ENCODE measurements at places on chromosomes 6 and 20.

- DNase-seq = no peak
These were observed 23.5 kb downstream of the CEP250 start for GRCh38 chr20:35478804-35479472.

GRCh38 chr6:45132059-45132458 lies 196.1 kb upstream of the RUNX2 start:
- peak; percentile 67 for DNase-seq

- no peak for DNase-seq
These were observed 186.1 kb downstream of the JARID2 start for GRCh38 chr6:15431762-15432483.

DNA sequence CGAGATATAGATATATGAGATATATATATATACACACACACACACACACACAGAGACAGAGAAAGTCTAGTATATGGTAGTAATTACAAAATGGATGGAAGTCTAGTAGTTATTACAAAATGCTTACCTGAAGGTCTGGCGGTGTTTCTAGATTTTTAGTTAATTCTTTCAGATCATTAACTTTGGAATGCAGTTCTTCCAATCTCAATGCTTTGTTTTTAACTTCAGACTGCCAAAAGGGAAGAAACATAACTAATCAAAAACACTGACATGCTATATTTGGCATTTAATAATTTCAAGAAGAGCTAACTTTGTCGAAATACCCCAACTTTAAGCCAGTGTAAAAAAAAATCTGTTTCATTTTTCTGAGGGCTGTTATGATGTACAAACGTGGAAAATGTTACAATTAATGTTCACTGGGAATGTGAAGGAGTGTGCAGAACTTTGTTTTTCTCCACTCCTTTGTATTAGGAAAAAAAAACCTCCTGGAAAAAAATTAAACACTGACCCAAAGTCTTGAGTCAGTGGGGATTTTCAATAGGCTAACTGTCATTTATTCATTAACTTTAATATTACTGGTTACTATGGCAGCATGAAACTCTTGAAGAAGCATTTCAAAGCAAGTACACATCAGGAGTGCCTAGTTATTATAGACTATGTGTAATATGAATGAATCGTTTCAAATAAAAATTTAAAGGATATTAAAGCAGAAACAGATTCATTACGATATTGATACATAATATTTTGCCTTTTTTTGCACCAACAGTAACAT lies 232.9 kb downstream of the SYNE1 start:
- no peak for DNase-seq

GRCh38 chr20:24766143-24766527 lies 182.9 kb upstream of the CST7 start:
- DNase-seq = no peak

GRCh38 chr6:79526897-79527296 lies 10.3 kb downstream of the LCA5 start:
- DNase-seq = no peak

GRCh38 chr20:48393737-48394314 lies 434.0 kb downstream of the PREX1 start:
- no peak for DNase-seq

- DNase-seq = no peak
These were observed 15.1 kb upstream of the GOPC start for GRCh38 chr6:117617210-117618035.

DNA sequence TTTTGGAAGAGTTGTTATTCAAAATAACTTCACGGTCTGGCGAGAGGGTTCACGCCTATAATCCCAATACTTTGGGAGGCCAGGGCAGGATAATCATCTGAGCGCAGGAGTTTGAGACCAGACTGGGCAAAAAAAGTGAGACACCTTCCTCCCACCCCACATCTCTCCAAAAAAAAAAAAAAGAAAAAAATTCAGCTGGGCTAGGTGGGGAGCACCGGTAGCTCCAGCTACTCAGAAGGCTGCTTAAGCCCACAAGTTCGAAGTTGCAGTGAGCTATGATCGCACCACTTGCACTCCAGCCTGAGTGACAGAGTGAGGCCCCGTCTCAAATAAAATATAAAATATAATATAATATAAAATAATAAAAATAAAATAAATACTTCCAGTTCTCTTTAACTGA lies 10.4 kb downstream of the OR2B2 start:
- DNase-seq = no peak

DNA sequence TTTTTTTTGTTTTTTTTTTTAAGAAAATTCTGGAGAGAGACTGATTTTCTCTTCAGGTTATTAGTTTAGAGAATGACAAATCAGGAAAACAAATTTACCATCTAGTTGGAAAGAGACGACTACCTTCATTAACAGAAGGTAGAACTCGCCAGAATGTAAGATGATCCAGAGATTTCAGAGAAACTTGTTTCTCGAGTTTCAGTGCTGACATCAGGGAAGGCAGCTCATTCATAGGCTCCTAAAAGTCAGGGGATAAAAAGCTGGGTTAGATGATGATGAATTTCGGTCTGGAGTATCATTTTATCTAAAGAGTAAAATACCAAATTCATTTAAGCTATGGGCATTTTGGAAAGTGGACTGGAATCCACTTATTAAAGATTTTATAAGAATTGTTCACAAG lies 27.9 kb downstream of the ZNF334 start:
- peak; percentile 65 for DNase-seq

DNA sequence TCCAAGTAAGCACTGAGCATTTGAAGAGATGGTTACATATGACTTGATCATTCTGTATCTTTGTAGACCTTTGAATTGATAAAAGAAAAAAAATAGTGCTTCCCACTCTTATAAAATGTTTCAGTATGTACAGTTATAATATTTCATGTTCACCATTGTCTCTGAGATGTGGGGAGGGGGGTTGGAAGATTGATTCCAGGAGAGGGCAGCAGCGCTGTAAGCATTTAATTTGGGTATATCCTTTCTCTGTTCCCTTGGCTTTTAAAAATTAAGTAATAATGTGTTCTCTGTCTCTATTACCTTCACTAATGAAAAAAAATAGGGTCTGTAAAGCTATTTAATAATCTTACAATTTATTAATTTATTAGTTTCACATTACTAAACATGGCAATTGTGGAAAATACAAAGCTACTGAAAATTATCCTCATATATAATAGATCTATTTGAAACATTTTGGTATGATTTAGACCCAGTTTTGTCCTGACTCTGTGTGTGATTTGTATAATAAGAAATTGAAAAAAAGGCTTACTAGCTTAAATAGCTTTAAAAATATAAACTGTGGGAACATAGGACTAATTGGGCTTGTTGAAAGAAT lies 341.2 kb downstream of the CDKAL1 start:
- DNase-seq = no peak

- no peak for DNase-seq
These were observed 988 bp downstream of the ECHDC1 start for GRCh38 chr6:127342296-127342945.

GRCh38 chr6:88177961-88178464 lies 11.9 kb upstream of the CNR1 start:
- DNase-seq = no peak

GRCh38 chr6:84361372-84362192 lies 134.1 kb upstream of the CEP162 start:
- DNase-seq = no peak

DNA sequence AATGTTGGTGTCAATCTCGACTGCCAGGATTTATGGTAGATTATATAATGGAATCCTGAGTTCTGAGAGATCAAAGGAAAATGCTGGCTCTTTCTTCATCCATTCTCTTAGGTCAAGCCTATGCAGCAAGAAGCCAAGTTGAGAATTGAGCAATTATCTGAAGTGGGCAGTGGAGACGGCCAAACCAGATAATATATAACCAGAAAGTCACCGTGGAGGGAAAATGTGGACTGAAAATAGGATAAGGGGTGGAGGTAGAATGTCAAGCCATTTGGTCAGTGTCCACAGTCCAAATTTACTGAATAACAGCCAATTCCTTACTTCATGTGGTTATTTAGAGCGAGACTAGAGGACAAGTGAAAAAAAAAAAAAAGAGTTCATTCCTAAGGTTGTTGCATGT lies 107.8 kb upstream of the ESR1 start:
- DNase-seq = no peak

GRCh38 chr6:7770601-7771000 lies 44.7 kb downstream of the BMP6 start:
- DNase-seq = no peak

GRCh38 chr6:4085332-4085700 lies 6.4 kb upstream of the FAM217A start:
- no peak for DNase-seq

DNA sequence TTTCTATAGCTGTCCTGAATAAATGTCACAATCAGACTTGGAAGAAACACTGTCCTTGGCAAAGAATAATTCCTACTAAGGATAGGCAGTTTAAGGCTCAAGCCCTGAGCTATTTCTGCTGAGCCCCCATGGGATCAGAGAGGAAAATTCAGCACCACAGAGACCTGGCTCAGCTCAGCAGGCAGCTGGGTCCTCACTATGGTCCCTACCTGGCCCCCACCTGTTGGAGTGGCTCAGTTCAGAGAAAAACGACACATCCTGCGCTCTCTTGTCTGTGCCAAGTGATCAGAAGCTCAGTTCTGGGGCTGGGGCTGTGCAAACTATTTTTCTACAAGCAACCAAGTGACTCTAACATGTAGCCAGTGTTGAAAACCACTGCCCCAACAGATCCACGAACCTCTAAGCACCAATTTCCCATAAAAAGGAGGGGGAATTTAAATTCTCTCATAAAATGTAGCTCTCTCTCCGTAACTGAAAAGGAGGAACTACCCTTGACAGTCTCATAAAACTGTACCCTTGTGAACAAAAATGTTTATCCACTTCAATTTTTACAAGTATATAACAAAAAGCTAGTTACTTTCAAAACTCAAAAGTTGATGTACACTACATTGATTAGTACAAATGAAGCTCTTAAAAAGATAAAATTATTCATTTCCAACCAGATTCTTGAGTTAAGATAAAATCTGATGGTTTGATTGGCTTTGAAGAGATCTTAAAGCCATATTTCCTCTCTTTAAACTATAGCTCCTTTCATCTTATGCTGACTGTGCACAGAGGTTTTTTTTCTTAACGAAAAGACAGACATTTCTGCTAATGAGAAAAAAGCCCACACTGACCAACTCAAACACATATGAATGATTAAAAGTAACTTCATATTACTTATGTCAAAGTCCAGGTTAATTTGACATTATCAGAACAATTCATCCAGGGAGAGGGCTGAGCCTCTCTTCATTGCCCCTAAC lies 52.0 kb downstream of the KIF13A start:
- no peak for DNase-seq

GRCh38 chr20:19498756-19499155 lies 259.3 kb upstream of the RIN2 start:
- no peak for DNase-seq

DNA sequence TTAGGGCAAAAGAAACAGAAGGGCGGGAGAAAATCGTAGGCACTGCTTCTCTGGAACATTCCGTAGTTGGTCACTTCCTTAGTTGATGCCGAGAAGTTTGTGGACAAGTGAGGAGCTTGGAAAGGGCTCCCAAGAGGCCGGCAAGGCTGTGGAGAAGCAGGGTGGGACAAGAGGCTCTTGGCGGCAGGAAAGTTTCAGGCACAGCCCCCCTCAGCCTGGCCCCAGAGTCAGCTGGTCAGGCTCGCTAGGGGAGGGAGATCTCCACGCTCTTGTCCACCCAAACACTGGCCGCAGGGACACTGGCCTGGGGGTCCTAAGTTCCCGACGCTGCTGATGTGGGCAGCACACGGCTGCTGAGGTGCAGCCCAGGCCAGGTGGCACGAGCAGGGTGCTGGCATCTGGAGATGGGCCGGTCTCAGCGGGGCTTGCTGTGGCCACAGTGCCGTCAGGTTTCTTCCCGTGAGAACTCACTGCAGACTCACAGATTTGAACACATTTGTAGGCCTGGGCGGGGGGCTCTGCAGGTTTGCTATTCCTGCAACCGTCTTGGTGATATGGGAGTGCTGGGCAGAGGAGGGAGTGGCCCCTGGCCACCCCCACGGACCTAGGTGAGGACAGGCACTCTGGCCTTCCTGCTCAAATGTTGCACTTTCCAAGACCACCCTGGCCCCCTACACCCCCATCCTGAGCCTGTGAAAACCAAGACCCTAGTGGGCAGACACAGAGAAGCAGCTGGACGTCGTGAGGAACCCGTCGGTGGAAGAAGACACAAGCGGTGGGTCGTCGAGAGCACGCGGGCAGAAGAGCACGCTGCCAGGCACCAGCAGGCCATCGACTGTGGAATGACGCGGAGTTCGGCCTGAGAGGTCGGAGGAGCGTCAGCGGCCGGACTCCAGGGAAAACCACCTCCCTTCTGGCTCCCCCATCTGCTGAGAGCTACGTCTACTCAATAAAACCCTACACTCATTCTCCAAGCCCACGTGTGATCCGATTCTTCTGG lies 160.1 kb downstream of the ERMARD start:
- no peak for DNase-seq

- peak; percentile 1 for DNase-seq
These were observed 69.6 kb upstream of the SALL4 start for GRCh38 chr20:51871943-51872342.

DNA sequence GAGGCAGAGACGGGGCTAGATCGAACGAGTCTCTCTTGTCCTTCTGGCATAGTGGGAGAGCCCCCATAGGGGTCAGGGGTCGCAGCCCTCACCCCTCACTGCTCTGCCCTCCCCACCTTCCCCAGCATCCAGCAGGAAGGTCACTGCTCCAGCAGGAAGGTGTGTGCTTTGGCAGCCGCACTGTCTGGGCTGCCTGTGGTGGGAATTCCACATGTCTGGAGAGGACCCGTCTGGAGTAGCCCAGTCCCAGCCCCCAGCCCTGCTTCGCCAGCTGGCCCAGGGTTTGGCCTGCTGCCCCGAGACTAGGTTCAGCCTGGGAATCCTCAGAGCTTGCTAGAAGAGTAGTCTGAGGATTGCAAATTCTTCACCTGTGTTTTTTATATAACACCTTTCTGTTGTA lies 2.5 kb upstream of the R3HDML start:
- DNase-seq = no peak

GRCh38 chr6:77231438-77232305 lies 231.6 kb downstream of the HTR1B start:
- DNase-seq = no peak

DNA sequence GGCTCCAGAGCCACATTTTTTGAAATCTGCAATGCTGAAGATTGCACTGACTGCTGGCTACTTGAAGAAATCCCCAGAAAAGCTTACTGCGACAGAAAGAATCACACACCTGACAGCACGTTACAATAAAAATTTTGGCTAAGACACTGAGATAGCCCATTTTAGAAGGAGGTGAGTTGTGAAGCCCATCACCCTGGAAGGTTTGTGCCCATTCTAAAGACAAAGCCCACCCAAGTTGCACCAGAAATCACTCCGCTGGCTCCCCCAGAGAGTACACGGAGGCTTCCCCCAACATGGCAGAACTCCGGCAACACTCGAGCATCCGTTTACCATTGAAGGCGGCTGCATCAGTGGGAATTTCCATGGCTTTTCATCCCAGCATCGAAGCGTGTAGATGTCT lies 29.4 kb downstream of the LPA start:
- DNase-seq = no peak

GRCh38 chr6:1916334-1917070 lies 306.8 kb downstream of the FOXC1 start:
- no peak for DNase-seq

GRCh38 chr6:155066921-155067680 lies 72.0 kb downstream of the TIAM2 start:
- no peak for DNase-seq
